ENCODE measurements at places on chromosomes 1 and 21.

DNA sequence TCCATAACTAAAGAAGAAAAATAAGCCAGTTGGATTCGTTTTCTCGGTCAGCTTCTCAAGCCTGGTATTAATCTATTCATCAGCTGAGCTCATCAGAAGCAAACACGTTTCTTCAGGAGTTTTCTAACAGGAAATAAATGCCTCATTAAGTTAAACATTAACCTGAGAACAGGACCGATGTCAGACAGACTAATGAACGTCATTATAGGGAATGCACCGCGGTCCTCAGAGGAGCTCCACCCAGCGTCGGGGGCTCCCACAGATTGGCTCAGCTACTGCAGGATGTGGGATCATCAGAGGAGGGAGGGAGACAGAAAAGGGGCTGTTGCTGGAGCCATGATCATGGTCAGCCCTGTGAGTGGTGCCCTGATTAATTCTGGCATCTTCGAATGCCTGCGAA, 615.4 kb downstream of the PTPRU start:
- DNase-seq, result no peak

DNA sequence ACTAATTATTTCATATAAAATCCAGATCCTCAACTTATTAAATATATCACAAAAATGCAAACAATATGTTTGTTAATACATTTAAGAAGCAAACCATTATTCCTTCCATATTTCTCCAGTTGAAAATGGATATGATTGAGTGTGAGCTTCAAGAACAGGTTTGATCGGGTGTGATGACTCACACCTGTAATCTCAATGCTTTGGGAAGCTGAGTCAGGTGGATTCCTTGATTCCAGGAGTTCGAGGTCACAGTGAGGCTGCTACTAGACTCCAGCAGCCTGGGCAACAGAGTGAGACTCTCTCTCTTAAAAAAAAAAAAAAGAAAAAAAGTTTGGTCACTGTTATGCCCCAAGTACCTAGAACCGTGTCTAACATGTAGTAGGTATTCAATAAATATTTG, 42.9 kb upstream of the RRP15 start:
- no peak for DNase-seq

DNA sequence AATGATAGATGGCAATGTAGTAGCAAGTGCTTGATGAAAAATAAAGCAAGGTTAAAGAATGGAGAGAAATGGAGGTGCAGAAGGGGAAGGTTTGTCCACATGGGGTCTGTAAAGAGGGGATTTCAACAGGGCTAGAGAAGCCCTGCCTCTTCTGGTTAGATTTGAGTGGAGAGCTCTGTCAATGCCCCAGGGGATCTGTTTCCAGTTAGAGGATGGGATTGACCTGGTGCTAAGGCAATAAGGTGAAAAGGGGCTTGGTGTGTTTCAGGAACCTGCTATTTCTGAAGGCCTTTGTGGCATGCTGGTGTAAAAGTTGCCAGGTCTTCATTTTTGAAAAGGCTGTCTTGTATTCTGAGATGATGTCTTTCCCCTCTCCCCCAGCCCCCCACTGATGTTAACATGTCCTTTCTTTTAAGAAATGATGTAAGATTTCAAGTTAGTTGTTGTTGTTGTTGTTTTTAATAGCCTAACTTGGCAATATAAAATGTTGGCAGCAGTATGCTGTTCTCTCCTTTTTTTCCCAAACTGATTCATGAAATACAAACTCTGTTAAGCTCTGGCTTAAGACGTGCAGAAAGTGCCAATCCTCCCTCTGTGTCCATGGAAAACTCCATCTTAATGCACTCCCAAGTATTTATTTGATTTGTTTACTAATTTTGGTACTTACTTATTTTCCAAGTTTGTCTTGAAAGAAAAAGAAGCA, 370.3 kb upstream of the ADGRL2 start:
- DNase-seq, result no peak

DNA sequence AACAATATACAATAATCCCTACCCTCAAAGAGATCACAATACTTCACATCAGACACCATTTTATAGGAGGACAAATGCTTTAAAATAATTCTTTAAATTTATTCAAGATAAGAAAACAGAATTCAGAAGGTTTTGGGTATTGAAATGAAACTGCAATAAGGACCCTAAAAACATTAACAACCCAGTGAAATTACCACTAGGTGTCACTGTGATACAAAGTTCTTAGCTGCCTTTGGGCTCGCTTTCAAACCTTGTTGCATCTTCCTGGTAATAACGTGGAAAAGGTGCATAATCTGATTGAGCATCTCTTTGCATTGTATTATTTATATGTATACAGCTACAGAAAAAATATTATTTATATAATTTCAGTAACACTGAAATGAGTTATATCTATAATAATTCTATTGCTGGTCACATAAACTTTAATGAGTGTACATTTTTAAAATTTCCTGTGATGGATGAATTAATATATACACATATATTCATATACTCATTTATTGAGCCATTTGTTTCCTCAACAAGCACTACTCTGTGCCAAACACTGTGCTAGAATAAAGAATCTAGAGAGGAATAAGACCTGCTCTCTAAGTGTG, 185.2 kb downstream of the FAF1 start:
- no peak for DNase-seq

GRCh38 chr1:213960963-213961362, 26.8 kb upstream of the PROX1 start:
- DNase-seq, result no peak

DNA sequence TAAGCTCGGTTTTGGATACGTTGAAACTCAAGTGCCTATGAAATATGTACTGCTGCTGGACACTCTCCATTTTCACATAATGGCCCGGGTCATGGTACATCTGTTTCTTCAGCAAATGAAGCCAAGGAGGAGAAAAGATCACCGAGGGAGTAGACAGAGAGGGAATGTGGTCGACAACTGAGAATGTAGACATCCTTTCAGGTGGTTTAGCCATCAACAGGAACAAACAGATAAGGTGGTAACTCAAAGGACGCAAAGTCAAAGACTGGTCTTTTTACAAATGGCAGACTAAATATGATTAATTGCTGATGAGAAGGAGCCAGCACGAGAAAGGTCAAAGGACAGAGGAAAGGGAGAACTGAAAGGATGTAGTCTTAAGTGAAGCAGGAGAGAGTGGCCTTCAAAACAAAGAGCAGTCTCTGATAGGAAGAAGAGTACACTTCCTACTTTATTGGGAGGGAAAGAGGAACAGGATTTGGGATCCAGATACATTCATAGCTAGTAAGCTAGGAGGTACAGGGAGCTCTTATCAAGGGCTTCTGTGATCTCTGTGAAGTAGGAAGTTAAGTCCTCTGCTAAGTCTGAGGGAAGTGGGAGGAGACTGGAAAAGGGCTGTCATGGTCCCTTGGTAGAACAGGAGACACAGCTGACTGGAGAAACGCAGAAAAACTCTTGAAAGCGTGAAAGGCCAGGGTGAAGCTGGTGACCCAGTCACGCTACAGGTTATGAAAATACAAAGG, 28.3 kb downstream of the NUP133 start:
- DNase-seq, result no peak

GRCh38 chr1:43418858-43419257, 29.2 kb downstream of the SZT2 start:
- DNase-seq, result no peak

DNA sequence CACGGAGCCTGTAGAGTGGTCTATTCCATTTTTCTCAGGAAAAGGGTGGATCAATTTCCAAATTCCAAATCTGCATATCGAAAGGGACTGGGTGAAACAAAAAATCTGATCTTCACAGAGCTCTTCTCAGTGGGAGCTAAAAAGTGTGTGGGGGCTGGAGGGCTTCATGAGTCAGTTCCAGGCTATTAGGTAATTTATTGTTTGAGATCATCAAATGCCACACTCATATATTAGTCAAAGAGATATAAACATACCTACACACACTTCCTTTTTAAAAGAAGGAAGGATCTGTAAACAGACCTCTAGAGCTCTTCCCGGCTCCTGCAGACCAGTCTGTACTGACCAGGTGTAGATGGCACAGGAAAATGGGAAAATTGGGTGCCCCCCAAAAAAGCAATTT, 175.4 kb downstream of the ZBTB18 start:
- DNase-seq, result no peak

- DNase-seq, result no peak
Observed at GRCh38 chr1:70717656-70718055, 306.6 kb downstream of the CTH start.

DNA sequence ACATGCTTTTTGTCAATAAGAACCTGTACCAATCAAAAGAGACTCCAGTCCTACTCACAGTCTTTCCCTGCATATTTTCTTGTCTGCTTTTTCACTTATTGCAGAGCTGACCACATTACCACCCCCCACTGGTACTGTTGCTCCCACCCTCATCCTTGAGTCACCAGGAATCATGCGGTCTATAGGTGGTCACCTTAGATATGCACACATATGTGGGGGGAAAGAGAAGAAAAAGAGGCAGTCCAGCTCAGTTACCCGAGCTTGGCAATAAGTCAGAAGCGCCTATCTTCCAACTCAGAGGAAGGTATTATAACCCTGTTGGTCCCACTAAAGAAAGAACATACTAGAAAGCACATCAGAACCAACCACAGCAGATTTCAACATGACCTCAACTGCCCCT, 119.2 kb downstream of the SMYD2 start:
- no peak for DNase-seq

- DNase-seq, result no peak
Observed at GRCh38 chr1:25056536-25056935, 126.5 kb upstream of the RUNX3 start.

DNA sequence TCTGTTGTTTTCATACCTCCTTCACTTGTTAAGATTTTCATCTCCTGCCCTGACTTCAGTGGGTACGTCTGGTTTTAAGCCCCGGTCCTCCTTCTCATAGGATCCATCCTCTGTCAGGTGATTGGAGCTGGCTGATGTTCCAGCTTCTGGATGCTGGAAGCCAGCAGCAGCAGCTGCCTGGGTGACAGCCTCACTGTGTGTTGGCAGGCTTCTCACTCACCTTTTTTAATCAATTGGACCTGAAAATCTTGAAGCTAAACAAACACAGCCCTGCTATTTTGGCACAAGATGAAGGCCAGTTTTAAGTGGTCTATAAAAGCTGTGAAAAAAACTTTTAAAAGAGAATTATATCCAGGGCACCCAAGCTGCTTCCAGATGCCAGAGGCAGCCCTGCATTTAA, 181.0 kb downstream of the DISC1 start:
- DNase-seq, result no peak

DNA sequence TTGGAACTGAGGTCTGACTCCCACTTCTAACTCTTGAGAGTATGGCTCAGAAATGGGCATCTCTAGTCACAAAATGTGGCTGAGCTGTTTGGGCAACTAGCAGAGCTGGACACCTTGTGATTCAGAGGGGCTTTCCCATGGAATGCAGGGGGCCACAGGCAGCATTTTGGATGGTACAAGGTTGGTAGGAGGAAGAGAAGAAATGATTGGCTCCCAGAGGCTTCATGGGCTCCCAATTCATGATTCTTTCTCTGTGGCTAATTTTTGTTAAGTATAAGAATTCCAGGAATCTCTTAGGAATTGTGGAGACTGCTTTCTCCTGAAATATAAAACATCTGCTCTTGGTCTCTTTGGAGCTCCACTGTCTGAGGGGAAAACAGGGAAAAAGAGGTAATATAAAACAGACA, 49.7 kb downstream of the PBX1 start:
- DNase-seq, result no peak

GRCh38 chr1:94646141-94646643, 104.6 kb upstream of the F3 start:
- no peak for DNase-seq

- DNase-seq, result no peak
Observed at GRCh38 chr1:77245830-77246229, 26.6 kb upstream of the PIGK start.
